NCI-H2081 treated with DMSO at 0.1 percent for 48 hours (cell line): ENCODE measurements at places on chromosomes 13 and 19.

DNA sequence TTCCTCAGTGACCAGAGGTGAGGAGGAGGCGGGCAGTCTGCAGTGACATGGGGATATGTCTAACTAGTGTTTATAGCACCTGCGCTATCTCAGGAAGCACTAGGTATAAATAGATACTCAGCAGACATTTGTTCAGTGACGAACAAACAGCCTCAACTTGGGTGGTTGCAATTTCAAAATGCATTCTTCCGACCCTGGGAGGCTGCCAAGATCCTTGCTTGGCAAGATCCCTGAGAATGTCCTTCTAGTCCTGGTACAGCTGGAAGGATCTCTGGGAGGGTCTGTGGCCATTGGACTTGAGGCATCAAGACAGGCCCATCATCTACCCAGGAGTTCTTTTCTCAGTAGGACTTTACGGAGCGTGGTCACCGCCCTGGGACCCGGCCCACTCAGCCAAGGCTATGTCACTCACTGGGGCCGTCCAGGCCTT, 299.5 kb downstream of the ZNF536 start:
- DNase-seq, result no peak

DNA sequence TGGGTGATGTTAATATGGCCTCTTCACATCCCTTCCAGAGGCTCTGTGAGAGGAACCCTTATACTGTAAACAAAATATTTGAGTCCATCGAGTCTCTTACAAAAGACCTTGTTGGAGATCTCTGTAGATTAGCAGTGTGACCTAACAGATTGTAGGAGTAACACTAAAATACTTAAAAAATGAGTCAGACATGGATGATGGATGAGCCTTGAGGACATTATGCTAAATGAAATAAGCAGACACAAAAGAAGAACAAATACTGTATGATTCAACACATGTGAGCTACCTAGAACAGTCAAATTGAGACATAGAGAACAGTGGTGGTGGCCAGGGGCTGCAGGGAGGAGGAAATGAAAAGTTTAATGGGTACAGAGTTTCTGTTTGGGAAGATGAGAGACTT, 152.2 kb upstream of the UBL3 start:
- no peak for DNase-seq

GRCh38 chr13:59677966-59678814, 485.5 kb downstream of the DIAPH3 start:
- DNase-seq, result no peak

DNA sequence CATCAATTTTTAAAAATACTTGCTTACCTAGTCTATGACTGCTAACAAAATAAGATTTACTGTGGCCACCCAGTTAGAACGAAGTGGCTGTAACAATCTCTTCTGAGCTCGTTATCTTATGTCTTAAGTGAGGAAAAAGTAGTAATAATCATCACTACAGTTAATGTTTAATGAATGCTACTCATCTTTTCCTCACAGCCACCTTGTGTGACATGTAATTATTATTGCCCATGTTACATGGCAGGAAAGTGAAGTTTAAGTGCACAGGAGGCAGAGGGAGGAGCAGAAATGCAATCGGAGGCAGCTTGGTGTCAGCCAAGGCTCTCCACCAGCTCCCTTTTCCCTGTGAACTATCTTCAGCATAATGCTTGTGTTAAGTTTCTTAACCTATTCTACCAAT, 260.3 kb downstream of the B3GLCT start:
- no peak for DNase-seq

GRCh38 chr19:13633109-13633508, 126.8 kb upstream of the CACNA1A start:
- peak; percentile 98 for DNase-seq

DNA sequence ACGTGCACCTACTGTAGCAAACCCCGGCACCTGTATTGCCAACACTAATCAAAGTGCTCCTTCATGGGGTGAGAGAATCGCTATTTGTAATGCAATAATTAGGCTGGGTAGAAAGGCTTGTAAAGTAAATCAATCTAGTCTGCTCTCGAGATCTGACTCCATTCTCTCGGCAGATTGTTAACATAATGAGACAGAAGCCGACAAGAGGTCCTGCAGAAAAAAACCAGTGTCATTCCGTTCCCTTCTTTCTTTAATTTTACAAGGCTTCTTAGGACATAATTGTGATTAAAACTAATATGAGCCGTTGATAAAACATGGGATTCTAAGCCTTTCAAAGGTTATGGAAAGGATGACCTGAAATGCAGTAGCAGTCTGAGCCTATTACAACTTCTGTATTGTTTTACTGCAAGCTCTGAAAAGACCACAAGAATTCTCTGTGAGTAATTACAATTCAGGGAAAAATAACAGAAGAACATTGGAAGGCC, 530.0 kb downstream of the PCDH9 start:
- DNase-seq, result no peak
